ENCODE measurements at places on chromosomes 16 and 17.

DNA sequence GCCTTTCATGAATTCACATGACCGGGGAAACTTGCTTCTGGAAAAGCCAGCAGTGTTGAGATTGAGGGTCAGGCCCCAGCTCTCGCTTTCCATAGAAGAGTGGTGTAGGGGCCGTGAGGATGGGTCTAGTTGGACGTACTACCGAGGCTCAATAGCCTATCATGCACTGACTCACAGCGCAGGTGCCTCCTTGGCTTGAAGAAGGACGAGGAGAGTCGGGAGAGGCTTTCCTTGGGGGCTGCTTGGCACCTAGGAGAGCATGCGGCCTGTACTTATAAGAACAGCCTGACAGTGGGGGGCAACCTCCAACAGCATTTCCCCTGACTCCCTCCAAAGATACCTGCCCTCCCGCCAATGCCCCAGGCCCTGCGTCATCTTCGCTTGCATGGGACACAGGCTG, 37.6 kb downstream of the WSCD1 start:
- DNase-seq = no peak

GRCh38 chr16:67101311-67102082, 8.2 kb upstream of the PHAF1 start:
- no peak for DNase-seq

- no peak for DNase-seq
These were observed 26.9 kb upstream of the TENT4B start for GRCh38 chr16:50126183-50126582.

DNA sequence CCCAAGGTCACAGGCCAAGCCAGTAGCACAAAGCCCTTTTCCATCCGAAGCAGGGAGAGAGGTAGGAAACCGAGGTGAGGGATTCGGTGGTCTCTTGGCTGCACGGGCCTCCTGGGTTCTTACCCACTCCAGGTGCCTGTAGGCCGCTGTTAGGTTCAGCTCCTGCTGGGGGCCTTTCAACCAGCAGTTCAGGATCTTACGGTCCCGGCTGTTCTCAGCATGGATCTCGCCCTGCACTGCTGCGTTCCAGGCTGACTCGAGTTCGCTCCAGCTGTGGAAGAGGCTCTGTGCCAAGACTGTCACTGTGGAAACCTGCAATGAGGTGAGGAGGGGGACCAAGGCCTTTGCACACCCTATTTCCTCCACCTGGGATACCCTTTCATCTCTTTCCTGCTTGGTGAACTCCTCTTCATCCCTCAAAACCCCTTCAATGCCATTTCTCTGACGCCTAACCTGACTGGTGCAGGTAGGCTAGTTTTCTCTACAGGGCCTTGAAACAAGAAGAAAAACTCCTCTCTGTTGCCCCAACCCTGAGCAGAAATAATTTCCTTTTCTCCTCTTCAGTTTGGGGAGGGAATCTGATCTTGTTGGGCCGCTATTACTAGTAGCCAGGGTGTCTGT, 103.6 kb downstream of the RMI2 start:
- DNase-seq = no peak

GRCh38 chr17:40348562-40349476, 15.7 kb downstream of the GJD3 start:
- no peak for DNase-seq

DNA sequence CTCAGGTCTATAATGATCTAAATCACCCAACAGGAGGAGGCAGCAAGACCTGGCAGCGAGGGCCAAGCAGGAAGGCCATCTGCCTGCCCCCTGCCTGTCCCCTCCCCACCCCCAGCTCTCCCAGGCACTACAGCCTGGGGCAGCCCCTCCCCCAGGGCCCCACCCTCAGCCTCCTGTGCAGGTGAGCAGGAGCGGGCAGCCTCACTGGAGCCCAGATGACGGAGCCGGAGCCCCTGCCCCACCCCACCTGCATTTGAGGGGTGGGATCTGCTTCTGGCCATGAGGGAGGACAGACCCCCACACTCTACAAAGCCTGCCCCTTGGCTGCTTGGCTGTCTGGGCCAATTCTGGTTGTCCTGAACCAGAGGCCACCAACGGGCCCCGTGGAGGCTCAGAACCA, 12.4 kb upstream of the BAHCC1 start:
- no peak for DNase-seq

DNA sequence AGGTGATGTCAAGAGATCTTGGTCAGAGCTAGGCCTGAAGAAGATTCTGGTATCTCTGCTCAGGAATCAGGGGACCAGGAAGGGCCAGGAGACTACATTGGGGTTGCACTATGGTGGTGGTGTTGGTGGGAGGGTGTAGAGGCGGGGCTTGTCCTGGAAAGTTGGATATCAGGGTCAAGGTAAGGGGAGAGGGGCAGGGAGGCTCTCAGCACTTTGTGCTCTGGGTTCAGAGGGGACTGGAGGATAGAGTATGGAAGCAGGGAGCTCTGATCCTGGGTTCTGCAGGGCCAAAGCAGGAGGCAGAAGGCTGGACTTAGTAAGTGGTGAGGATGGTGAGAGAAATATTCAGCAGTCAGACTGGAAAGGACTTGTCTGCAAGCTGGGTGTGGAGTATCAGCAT, 3.0 kb downstream of the NOL3 start:
- no peak for DNase-seq

GRCh38 chr17:1110862-1111598, 68.8 kb downstream of the ABR start:
- peak; percentile 91 for DNase-seq

- DNase-seq = peak; percentile 60
These were observed 258.6 kb downstream of the CBLN1 start for GRCh38 chr16:49023050-49023449.

DNA sequence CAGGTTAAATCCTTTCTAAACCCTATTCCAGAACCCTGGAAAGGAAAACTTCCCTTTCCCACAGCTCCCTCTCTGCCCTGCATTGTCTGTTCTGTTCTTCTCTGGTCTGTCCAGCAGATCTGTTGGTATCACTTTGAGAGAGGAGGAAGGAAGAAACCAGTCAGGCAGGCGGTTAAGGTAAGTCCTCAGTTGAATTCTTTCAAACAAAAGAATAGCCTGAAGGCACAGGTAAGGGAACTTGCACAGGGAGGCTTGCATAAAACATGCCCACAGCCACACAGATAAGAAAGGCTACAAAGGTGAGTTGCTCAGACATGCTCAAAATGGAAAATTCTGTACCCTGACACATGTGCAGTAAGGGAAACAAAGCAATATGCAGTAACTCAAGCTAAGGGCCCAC, 595.7 kb upstream of the CDH5 start:
- no peak for DNase-seq

GRCh38 chr17:10758062-10758461, 28.2 kb upstream of the TMEM220 start:
- DNase-seq = no peak

DNA sequence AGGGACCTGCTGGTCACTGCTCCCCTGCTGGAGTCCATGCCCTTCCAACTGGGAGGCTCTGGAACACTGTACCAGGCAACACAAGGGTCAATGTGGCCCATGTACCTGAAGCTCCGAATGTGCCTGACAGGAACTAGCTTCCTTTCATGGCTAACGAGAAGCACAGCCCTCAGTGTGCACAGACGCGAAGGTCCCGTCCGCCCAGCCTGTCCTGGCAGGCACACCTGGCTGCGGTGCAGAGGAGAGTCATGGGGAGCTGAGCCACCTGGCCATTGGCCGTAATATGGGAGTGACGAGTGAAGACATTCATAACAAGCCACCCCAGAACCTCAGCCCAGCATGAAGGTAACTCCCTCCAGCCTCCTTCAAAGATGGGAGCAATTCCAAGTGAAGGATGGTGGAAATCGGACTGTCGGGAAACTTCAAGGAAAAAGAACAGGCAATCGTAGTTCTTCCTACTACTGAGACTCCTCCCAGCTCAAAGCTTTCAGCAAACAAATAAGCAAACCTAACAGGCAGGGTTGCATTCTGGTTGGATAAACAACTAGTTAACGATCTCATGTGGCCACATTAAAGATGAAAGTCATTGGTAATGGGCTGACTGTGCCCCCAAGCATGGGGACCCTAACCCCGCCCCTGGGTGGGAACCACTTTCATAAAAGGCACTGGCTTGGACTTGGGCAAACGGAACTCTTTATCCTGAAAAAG, 13.2 kb downstream of the TMEM11 start:
- no peak for DNase-seq

DNA sequence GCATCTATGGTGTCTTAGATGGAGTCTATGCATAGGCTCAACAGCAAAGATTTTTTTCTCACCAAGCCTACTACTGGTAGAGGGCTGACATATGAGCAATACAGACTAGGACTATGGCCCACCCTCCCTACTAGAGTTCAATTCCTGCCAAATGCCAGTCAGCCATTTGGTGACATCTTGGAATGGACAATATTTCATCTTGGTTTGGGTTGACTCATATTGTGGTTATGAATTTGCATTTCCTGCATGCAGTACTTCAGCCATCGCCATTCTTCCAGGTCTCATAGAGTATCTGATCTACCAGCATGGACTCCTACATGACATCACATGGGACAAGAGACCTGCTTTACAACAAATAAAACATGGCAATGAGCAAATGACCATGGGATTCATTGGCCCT, 778.1 kb upstream of the SOX9 start:
- no peak for DNase-seq

All from SHP77 (cell line).